Right cardiac atrium (tissue), 5 donors: ENCODE measurements at places on chromosomes 5 and 9.
A peak's percentile ranks its signal among the peaks of the same experiment; 100 is the strongest.

- DNase-seq = peak; percentile 63
Measured at GRCh38 chr5:141603923-141604717, 14.7 kb downstream of the DIAPH1 start.

DNA sequence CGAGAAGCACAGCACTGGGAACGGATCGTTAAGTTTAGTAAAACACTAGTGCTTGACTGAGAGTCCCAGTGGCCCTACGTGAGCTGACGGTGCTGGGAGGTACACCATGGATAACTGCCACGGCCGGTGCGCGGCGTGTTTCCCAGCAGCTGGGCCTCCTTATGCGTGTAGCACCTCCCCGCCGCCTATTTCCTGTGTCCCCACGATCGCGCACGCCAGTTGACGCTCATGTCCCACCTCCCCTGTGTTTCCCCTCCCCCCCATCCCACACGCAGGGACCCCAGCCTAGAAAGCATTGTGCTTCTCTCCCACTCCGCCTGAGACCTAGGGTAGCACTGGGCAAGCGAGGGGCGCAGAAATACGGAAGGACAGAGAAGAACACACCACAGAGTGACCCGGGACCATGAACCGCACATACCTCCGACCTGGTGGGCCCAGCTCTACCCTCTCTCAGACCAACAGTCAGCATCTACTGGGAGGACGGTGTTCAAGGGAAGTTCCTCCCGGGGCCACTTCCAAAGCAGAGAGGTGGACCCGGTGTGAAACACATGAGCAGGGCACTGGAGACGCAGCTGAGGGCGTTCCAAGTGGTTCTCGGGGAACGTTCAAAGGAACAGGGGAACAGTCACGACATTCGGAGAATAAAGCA lies 45.6 kb downstream of the DBH start:
- peak; percentile 57 for DNase-seq

DNA sequence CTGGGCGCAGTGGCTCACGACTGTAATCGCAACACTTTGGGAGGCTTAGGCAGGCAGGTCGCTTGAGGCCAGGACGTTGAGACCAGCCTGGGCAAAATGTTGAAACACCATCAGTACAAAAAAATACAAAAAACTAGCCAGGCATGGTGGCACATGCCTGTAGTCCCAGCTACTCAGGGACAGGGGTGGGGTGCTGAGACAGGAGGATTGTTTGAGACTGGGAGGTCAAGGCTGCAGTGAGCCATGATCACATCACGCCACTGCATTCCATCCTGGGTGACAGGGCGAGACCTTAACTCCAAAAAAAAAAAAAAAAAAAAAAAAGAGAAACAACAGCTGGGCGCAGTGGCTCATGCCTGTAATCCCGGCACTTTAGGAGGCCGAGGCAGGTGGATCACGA lies 23.7 kb downstream of the DCAF12 start:
- DNase-seq = no peak

- no peak for DNase-seq
Measured at GRCh38 chr5:79829260-79829659, 139.6 kb downstream of the CMYA5 start.

GRCh38 chr5:135222771-135223170 lies 176.3 kb downstream of the MACROH2A1 start:
- DNase-seq = no peak

- DNase-seq = no peak
Measured at GRCh38 chr5:127011961-127012644, 18.3 kb downstream of the MARCHF3 start.

GRCh38 chr9:136538599-136539426 lies 7.0 kb downstream of the NOTCH1 start:
- DNase-seq = peak; percentile 73

GRCh38 chr9:36865731-36866635 lies 168.1 kb downstream of the PAX5 start:
- no peak for DNase-seq

- DNase-seq = no peak
Measured at GRCh38 chr5:140391732-140392131, 9.9 kb upstream of the ANKHD1 start.

GRCh38 chr5:1661311-1661710 lies 137.6 kb upstream of the LPCAT1 start:
- no peak for DNase-seq

DNA sequence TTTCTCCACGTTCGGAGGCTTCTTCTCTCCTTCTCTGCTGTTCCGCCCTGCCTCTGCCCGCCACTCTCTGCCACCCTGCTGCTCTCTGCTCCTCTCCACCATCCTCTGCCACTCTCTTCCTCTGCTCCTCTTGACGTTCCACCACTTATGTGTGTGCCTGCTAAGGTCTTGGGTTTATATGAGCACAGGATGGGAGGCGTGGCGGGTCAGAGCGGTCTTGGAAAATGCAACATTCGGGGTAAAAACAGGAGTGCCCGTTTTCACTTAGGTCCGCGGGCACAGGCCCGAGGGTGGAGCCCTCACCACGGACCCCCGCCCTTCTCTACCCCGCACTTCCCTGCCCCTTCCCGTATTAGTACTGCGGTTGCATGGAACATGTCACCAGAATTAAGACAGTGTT lies 114.4 kb upstream of the FBXL7 start:
- DNase-seq = no peak

DNA sequence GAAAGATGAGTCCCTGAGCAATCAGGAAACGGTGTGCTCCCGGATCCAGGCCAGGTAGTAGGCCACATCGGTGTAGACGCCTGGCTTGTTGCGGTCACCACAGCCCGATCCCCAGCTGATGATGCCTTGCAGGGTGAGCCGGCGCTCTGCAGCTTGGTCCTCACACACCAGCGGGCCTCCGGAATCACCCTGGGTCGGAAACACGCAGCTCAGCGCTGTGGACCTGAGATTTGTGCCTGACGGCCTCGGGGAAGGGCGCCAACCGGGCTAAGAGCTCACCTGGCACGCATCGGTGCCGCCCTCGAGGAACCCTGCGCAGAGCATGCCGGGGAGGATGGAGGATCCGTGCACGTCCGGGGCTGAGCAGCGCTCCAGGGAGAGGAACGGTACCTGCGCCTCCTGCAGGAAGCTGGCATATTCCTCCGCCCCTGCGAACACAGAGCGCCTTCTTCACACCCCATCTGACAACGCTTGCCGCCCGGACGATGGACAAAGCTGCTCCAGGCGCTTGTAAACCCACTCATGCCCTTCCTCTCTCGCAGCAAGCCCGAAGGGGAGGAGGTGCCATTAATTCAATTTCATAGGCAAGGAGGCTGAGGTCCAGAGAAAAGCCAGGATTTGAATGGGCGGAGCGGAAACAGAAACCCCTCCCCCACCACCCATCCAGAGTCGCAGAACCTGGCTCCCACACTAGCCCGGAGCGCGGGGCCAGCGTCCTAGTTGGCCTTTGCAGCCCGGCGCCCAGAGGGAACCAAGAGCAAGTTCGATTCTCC lies 2.0 kb upstream of the PFN3 start:
- DNase-seq = peak; percentile 74

GRCh38 chr5:123701511-123702200 lies 189.7 kb downstream of the CSNK1G3 start:
- DNase-seq = no peak

DNA sequence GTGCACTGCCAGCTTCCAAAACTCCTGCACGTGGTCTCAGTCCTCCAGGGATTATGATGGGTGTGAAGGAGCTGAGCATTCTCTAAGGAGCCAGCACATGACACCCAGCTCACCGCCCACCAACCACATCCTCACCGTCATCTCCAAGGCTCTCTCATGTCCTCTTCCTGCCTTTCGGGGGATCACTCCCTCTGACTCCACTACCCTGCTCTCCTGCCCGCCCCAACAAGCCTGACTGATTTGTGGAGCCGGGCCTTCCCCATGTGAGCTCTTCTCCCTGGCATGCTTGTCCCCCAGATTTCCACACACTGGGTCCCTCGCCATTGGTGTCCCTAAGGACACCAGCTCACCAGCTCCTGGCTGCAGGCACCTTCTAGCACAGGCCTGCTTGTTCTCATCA lies 1.9 kb downstream of the ABO start:
- no peak for DNase-seq

GRCh38 chr5:172644711-172645110 lies 3.6 kb downstream of the NEURL1B start:
- DNase-seq = no peak

DNA sequence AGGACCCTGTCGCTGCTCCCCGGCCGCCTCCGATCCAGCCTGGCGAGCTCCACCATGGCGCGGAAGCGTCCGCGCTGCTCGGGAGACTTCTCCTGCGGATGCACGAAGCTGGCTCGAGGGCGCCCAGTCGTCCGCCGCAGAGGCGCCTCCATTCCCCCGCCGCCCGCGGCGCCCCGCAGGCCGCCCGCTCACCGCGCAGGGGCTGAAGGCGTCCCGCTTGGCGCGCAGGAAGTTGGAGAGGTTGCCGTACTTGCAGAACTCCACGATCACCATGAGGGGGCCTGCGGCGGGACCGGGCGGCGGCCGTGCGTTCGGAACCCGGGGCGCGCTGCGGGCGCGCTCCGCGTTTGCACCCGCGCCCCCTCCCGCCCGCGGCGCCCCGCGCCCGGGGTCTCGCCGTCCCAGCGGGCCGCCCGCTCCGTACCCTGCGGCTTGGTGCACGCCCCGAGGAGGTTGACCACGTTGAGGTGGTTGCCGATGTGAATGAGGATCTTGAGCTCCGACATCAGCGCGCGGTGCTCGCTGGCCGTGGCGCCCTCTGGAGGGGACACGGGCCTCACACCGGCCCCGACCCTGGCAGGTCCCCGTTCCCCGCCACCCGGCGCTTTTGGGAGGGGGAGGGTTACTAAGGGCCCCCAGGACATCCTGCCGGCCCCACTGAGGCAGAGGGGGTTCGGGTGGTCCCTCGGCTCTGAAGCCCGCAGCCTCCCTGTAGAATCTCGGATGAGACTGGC lies 27.7 kb upstream of the SCGB3A1 start:
- DNase-seq = no peak

- no peak for DNase-seq
Measured at GRCh38 chr9:16369427-16369826, 501.0 kb downstream of the BNC2 start.

DNA sequence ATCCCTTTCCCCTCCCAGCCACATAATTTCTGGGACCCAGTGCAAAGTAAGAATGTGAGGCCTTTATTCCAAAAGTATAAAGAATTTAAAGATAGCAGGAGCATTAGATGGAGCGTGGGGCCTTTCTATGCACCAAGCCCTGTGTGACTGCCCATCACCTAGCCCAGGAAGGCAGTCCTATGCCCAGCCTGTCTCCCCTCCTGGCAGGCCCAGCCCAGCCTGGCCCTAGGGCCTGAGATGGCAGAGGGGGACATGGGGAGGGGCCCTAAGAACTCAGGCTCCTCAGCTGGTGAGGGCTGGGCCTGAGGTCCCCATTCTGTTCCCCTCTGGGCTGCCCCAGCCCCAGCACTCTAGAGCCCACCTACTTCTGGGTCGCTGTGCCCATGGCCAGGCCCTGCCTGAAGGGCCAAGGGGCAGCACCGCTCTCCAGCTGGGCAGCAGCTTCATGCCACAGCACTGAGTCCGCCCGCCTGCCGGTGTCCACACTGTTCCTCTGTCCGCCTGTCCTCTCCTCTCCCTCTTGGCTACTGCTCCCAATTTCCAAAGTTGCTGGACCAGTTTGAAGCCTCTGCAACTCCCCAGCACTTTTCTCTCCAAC lies 995 bp upstream of the SLC23A1 start:
- DNase-seq = peak; percentile 64

GRCh38 chr5:9361835-9362234 lies 184.0 kb downstream of the SEMA5A start:
- peak; percentile 49 for DNase-seq

DNA sequence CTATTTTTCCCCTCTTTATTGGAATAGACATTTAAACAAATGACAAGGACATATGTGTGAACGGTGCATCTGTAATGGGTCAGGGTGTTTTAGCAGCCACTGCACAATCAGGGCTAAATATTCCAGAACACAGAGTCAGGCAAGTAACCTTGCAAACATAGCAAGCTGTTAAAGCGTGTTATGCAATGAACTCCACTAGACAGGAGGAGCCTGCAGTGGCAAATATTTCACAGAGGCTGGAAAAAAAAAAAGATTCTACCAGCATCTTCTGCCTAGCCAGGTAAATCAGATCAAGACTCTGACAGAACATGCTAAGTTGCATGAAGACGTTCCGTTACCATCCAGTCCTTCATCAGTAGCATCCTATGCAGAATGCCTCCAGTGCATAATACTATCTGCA lies 171.8 kb downstream of the SEMA5A start:
- no peak for DNase-seq

DNA sequence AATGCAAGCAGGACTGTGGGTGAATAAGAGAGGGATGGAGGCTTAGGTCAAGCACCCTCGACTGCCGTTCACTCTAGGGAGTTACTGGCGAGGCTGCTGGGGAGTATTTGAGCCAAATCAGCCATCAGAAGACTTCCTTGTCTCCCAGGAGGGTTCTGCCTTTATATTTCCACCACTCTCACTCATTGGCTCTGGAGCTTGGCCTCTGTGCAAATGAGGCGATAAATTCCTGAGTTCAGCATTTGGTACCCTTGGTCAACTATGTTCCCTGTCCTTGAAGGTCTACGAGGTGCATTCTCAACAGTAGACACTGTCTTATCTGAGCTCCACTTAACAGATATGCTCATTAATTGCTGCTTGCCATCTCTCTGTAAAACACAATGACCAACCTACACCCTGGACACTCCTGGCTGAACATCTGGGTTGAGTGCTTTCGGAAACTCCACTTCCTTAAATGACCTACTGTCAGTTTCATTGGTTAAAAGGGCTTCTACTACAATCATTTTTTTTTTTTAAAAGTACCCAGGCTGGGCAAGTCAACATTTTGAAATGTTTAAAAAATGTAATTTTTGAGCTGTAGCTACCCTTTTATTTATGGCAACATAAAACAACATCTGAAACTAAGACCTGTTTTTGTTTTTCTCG lies 153.2 kb downstream of the NTRK2 start:
- no peak for DNase-seq

DNA sequence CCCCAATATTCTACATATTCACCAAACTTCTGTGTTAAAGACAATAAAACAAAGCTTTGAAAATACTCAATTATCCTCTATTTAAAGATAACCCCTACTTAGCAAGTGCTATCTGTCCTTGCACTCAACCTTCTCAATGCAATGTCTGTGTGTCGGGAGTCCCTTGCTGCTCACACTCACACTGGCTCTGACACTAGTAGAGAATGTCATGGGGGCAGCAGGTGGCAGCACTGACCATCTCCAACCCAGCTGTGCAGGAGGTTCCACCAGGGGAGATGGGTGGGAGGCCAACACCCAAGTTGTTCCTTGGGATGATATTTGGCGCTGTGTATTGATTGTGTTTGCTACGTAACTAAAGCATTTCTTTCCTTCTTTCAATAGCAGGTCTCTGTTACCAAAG lies 59.4 kb upstream of the SIMC1 start:
- no peak for DNase-seq
